ENCODE measurements at places on chromosomes 7 and 10. TPM values are rescaled to one million over a fixed set of nuclear protein-coding genes. Genes with fewer than 3 reads are reported as not detected.
A peak's percentile ranks its signal among the peaks of the same experiment; 100 is the strongest.

Gene LRRC18
- total RNA-seq = not detected

Gene INA
- total RNA-seq = 20.3 TPM

GRCh38 chr10:132626761-132627665 lies 89.4 kb downstream of the INPP5A start:
- peak; percentile 8 for DNase-seq

DNA sequence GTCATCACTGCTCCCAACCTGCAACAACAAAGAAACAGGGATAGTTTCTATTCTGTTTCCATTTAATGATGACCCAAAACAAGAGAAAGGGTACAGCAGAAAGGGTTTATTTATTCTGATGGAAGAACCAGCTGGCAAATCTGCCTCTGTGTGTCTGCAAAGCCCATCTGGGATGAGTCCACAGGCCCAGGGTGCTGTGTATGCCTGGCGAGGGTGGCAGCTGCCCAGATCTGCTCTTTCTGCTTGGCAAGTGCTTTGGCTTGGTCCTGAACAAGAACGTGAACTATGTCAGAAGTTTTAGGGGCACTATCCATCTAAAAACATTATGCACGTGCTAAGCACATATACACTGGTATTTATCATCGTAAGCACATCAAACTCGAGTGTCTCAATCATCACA lies 333.8 kb downstream of the CXCL12 start:
- no peak for DNase-seq

DNA sequence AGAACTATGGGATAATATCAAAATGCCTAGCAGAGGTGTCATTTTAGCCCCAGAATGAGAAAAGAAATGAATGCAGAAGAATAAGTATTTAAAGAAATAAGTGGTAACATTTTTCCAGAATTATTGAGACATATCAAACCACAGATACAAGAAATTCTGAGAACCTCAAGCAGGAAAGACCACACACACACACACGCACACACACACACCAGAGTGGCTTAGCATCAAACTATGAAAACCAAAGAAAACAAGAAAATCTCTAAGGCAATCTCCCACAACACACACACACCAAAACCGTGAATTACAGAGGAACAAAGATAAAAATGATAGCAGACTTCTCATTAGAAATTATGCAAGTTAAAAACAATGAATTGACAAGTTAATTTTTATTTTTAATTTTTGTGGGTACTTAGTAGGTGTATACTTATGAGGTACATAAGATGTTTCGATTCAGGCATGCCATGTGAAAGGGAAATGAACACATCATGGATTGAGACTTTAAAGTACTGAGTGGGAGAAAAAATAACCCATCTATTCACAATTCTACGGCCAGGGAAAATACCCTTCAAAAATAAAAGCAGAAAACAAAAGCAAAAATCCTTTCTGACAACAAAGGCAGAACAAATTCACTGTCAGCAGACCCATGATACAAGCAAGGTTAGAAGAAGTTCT lies 14.6 kb downstream of the PPIF start:
- DNase-seq = no peak

- DNase-seq = no peak
These were observed 292.5 kb downstream of the GFRA1 start for GRCh38 chr10:115980470-115980869.

- DNase-seq = no peak
These were observed 167.0 kb downstream of the CTTNBP2 start for GRCh38 chr7:117706210-117706609.

- DNase-seq = no peak
These were observed 73.2 kb downstream of the SPDYE5 start for GRCh38 chr7:75565132-75565837.

- DNase-seq = no peak
These were observed 199.3 kb downstream of the FRMD4A start for GRCh38 chr10:14131261-14131960.

DNA sequence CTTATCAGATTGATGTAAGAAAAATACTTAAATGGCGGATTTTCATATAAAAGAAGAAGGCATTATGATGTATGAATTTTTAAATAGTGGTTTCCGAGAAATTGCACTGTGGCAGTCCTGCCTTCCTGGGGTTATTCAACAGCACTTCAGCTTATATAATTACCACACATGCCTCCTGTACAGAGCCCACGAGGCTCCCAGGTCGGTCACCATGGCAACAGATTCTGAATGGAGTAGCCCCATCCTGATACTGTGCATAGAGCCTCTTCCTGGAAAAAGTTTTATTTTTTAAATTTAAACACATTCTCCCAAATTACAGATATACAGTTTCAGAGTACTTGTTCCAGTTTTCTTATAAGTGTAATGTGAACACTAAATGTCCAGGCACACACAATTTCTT lies 15.9 kb upstream of the ASB4 start:
- DNase-seq = no peak

DNA sequence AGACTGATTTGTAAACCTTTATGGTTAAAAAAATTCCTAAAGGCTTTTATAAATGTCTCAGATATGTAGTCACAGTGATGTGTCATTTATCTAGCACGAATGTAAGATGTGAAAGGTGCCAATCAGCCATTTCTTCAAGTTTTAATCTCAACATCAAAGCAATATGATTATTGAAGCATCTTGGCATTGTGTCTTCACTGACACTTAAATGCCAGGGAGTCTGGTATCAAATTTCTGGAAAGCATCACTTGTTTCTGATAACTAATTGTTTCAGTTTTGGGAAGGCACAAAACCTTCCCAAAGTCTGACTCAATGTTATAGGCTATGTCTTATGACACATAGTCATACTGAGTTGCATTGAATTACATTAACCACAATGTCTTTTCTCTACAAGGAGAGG lies 492.0 kb upstream of the CNTNAP2 start:
- no peak for DNase-seq

DNA sequence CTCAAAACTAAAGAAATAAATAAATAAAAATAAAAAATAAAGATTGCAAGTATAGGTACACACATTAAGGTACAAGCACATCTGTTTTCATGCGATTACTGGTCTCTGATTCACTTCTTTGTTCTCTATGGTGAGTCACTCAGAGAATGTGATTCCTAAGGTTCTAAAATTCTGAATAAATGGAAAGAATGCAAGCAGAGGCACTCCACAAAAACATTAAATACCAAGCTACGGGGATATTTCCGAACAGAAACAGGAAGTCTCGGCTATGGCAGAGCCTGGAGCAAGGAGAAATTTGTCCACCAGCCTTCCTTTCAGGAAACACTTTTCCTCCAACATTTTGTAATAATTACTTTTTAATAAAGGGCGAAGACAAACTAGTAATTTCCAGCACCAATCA lies 1.4 kb downstream of the VOPP1 start:
- no peak for DNase-seq

DNA sequence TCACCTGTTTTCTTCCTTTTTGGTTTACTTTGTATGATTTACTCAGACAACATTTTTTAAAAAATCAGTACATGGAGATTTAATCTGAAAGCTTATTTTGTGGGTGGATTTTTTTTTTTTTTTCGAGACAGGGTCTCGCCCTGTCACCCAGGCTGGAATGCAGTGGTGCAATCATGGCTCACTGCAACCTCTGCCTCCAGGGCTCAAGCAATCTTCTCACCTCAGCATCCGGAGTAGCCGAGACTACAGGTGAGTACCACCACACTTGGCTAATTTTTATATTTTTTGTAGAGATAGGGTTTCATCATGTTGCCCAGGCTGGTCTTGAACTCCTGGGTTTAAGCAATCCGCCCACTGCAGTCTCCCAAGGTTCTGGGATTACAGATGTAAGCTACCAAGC lies 2.5 kb downstream of the GSTO1 start:
- no peak for DNase-seq

DNA sequence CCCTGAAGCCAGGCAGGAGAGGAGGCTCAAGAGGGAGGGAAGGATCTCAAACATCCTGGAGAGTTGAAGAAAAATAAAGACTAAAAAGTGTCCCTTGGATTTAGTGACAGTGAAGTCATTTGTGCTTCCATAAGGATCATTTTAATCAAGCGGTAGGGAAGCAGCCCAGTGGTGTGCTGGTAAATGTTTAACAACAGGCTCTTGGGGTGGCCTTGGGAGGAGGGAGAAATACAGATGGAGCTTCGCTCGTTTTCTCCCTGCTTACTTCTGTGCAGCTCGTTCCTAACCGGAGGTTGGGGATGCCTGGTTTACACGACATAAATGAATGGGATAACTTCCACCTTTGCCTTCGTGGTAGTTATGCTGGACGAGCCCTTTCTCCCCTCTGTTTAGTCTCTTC lies 140.0 kb downstream of the CAMK1D start:
- no peak for DNase-seq

GRCh38 chr7:107430057-107430456 lies 39.8 kb upstream of the GPR22 start:
- no peak for DNase-seq

GRCh38 chr7:54426406-54426805 lies 115.8 kb upstream of the VSTM2A start:
- DNase-seq = no peak
